ENCODE measurements at places on chromosomes 2 and 18.

GRCh38 chr2:46202987-46203386 is 94.2 kb upstream of the EPAS1 start:
- no peak for DNase-seq

- no peak for DNase-seq
Observed at GRCh38 chr18:69968039-69968438, 20.4 kb upstream of the CD226 start.

- no peak for DNase-seq
Observed at GRCh38 chr2:59761966-59762365, 791.5 kb downstream of the BCL11A start.

DNA sequence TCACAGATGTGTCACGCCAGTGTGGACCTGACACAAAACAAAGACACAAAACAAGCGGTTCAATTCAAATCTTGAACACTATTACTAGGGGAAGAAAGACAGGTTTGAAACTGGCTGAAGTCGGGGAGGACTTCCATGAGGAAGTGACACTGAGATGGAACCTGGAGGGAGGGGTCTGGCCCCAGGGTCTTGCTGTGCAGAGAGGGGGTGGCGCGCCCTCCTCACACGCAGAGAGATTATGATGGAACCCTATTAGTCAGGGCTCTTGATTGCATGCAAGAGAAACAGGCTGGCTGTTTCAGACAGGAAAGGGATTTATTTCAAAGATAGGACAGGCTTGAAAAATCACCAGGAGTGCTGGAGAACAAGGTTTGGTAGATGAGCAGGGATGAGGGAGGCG is 363.6 kb upstream of the HS6ST1 start:
- DNase-seq = no peak

DNA sequence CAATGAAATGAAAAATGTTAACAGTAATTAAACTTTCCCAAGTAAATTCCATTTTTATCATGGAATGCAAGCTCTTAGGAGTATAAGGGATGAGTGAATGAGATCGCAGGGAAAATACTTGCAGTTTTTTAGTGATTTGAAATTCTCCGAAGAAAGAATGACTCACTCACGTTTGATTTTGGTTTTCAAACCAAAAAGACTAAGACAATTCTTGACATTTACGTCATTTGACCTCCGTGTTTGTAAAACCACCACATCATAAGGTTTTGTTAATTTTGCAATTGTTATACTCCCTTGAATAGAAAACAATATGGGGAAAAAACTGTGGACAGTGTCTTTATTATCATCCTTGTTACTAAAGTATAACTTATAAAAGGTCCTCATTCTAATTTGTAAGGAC is 29.4 kb downstream of the COL4A4 start:
- no peak for DNase-seq

DNA sequence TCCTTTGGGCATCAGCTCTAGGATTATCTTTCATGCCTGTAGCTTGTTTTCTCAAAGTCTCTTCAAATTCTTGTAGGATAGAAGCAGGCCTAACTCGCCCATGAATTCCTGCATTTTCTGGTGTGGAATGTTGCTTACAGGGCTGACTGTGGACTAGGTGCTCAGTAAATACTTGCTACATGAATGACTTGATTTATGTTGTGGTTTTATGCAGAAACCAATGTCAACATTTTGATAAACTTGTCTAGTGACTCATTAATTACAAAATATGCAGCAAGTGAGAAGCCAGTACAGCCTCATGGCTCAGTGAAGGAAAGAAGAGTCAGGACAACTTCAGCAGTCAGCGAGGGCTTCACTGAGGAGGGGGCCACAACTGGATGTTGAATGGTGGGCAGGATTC is 110.6 kb upstream of the SIX2 start:
- DNase-seq = no peak

DNA sequence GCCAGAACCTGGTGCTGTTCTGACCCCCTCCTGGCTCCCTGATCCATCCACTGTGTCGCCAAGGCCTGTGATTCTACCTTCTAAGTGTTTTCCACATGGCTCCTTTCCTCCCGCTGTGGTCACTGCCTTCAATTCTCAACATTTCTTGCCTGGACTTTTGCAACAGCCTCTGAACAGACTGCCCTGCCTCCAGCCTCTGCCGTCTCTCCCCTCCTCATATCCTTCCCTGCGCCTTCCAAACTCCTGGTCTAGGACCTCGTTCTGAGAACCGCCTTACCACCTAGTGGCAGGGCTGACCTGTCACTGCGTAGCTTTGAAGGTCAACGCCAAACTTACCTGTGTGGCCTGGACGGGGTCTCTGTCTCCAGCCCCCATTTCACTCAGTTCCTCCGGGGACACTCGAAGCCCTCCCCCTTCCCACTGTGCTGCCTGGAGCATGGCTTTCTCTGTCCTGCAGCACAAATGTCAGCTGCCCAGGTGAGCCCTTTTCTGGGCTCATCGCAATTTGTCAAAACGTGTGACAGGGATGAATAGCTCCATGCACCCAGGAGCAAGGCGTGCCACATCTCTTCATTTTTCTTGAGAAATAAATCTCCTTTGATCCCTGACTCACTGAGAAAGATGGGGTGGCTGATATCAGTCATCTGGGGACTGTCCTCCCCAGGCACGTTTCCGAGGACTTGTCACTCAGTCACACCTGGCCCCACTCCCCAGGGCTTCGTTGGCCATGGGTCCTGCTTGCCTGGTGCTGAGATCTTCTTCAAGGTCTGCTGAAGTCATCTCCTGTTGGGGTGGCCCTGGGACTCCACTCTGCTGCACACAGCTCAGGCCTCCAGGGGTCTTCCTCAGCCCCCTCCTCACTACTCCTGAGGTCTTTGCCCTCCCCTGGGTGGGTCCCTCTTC is 46.7 kb downstream of the LDLRAD4 start:
- no peak for DNase-seq

DNA sequence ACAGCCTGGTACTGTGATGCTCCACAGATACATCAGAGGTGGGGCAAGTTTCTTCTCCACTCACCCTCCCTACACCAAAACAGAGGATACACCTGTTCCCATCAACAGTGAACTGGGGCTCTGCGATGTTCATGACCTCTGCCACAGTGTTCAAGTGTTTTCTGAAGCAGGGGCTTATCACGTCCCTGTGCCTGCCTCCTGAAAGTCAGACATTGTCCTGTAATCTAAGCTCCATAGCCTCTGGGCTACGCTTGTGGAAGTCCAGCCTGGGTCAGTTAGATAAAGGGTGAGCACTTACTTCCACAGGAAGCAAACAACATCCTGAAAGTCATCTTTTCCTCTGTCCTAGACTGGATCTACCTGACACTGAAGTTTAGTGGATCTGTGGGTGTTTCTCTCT is 20.2 kb upstream of the MRO start:
- no peak for DNase-seq

DNA sequence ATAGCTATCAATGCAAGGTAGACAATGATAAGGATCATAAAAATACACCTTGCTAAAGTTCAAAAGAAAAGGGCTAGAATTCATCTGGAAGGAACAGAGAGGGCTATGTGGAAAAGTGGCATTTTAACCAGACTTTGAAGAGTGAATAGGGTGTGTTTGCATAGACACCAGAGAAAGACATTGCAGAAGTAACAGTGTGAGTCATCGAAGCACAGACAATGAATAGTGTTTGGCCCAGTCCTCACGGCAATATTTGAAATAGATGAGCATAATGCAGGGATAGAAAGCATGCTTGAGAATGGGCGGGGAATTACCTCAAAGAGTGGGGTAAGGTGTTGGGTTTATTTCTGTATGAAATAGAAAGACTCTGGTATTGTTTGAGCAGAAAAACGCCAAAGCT is 24.2 kb downstream of the MYT1L start:
- DNase-seq = no peak

DNA sequence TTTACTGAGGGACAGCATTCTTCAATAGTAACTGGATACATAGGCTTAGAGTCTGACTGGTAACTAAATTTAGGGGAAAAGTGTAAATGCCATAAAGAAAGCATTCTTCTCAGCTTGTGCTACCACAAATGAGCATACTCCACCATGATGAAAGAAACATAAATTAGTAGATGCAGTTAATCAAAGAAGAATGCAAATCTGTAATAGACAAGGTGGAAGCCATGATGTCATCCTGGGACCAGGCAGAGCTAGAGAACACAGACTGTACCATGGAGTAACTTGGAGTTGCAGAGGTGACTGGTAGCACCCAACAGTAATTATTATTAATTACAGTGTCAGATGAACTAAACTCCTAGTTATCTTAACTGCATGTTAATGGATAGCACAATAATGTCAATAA is 51.7 kb downstream of the RBKS start:
- no peak for DNase-seq

GRCh38 chr2:203583701-203584100 is 48.6 kb upstream of the RAPH1 start:
- no peak for DNase-seq

GRCh38 chr2:35973132-35973736 is 382.3 kb upstream of the CRIM1 start:
- no peak for DNase-seq

- no peak for DNase-seq
Observed at GRCh38 chr2:227413371-227413770, 25.6 kb upstream of the SCYGR1 start.

DNA sequence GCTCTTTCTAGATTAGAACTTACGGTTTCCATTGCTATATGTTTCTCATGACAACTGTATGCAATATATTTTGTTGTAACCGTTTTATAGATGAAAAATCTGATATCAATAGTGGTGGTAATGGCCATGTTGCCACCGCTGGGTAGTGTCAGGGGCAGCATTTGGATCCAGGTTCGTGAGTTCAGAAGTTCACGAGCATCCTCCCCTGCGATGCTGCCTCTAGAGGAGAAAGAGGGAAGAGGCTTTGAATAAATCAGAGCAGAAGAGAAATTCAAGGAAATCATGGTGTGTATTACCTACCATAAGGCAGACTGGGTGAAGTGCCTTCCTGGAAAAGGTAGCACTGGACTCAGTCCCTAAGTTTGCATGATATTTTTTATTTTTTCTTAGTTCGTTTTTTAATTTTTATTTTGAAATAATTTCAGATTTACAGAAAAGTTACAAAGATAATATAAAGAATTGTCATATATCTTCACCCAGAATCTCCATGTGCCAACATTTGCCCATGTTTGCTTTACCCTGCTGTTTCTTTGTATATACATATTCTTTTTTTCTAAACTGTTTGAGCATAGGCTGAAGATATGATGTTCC is 3.3 kb upstream of the ZBTB7C start:
- no peak for DNase-seq

DNA sequence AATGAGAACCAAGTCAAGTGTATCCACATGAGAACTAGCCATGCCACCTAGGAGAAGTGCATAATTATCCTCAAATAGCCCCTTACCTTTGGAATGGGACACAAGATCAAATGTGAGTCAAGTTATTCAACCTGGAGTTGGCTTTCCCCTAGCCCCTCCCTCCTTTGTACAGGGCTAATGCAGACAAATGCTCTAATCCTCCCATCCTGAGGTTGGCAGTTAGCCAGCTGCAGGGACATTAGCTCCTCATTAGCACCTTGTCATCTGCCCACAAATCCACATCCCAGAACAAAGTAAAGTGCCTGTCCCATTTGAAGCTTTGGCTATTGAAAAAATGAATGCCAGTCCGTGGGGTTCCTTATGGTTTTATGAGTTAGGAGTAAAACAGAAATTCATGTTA is 294.1 kb upstream of the FANCL start:
- DNase-seq = no peak
